Breast epithelium (tissue), 4 donors: ENCODE measurements at places on chromosomes 2 and 18. TPM values are rescaled to one million over a fixed set of nuclear protein-coding genes. Genes with fewer than 3 reads are reported as not detected.

- no peak for DNase-seq
Observed at GRCh38 chr2:84969511-84970209, 1.3 kb upstream of the KCMF1 start.

DNA sequence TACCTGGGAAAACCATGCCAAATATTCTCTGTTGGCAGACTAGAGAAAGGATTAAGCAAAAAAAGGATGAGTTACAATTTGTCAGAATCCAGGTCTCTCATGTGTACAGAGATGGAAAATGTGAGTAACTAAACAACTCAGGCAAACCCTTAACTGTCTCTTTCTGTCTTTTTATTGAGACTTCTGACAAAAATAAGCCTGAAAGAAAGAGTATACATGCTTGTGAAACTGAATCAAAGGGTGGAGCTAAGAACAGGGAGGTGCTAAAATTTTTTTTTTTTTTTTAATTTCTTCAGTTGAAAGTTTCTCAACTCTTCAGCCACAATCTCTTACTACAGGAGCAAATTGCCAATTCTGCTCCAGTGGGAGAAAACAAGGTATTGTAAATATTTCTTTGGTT lies at the start of gene SERPINB10:
TSS of gene SERPINB10 (plus strand) at position 295 of the 400 bp plus-strand sequence. CDS start 7,553 bp downstream, outside the sequence.
- DNase-seq: no peak

GRCh38 chr18:13973061-13973575 lies 57.8 kb upstream of the MC2R start:
- DNase-seq: no peak

- DNase-seq: no peak
Observed at GRCh38 chr2:7992612-7993602, 688.9 kb upstream of the ID2 start.

DNA sequence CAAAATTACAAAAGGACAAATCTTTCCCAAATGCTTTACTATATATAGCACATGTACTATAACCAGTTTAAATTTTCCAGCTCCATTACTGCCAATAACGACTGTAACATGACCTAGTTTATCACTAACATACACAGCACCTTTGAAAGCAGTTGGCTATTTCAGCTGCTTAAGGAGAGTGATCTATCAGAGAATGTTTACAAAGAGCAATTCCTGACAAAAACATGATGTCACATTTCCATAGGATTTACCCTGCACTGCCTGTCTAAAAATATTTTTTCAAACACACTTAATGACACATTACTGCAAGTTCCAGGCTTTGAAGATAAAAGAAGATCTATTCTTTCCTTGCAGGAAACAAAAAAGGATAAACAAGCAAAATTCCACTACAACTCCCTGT lies 40.6 kb downstream of the ZNF516 start:
- DNase-seq: no peak

DNA sequence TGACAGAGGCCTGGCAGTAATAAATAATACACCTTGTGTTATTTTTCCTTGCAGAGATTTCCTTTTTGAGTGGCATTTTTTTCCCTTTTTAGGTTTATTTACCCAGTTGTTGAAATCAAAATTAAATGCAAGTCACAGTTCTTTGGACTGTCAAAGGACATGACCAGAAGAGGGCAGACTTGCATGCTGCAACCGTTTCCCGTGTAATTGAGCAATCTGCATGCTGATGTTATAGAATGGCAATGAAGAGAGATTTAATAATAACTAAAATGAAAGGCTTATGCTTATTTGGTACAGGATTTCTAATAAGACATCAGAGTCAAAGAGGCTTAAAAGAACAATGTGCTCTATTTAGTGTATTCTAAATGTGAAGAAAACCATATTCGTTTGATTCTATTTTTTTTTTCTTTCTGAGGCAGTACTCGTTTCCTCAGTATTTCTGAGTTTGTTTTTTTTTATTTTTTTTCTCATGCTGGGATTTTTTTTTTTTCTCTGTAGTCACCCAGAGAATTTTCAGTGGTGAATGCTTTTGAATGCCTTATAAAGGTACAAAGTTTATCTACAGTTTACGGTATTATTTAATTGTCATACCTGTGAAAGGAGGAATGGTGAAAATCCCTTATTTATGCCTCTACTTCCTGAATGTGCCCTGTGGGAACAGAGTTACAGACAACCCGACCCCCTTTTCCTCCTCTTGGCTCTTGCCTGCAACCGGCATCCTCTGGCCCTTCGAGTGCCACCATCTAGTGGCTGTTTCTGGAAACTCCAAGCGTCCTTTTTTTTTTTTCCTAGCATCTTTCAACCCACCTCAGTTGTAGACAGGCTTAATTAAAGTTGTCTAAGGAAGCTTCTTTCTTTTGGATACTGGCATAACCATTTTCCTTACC lies 368.5 kb downstream of the LRRTM1 start:
- DNase-seq: no peak

GRCh38 chr2:163626639-163627109 lies 109.1 kb downstream of the FIGN start:
- no peak for DNase-seq

C2orf74 gene
- total RNA-seq: 19.8 TPM

DNA sequence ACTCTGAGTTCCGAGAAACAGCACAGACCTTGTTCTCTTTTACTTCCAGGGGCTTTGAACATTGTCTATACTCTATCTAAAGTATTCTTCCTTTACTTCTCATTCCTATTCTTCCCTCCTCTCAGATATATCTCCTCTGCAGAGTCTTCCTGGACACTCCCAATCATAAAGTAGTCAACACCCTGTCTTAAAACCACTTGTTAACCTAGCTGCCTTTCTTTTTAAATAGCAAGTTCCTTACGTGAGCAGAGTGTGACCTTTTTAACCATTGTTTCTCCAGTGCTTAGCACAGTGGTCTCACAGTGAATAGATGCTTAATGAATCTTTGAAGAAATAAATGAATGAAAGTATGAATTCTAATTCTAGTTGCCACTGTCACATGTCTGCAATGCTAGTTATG lies 47.4 kb downstream of the PTRHD1 start:
- no peak for DNase-seq

GRCh38 chr18:49411928-49412327 lies 48.5 kb downstream of the DYM start:
- no peak for DNase-seq

LPIN2 gene
- 21.8 TPM for total RNA-seq

DNA sequence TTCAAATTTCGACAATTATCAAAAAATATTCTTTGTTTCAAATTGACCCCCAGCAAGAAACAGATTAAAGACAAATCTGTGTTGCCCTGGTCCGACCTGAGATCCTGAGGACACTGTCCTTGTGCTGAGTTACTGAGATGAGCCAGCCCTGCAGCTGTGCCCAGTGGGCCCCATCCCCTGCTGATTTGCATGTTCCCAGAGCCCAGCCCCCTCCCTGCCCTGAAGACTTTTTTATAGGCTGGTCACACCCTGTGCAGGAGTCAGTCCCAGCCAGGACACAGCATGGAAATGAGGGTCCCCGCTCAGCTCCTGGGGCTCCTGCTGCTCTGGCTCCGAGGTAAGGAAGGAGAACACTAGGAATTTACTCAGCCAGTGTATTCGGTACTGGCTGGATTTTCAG lies 31.4 kb upstream of the ZNG1B start:
- no peak for DNase-seq

CAPN14 gene
- total RNA-seq: 0.44 TPM

DCC gene
- 1.6 TPM for total RNA-seq

DNA sequence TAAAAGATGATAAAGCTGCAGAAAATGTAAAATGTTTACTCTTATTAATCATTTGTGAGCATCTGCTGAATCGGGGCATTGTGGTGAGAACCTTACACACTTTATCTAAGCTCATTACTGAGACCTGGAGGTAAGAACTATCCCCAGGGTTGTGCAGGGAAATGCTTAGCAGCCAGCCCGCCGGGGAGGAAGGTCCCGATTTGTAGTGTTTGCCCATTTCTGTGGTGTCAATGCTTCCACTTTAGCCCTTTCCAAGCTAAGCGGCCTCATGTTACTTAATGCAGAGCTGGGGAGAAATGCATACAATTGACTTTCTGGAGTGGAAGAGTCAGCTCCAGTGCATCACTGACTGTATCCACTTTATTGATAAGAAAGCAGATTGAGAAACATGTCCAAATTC lies 20.8 kb upstream of the KCNK3 start:
- peak; percentile 3 for DNase-seq

CSRNP3 gene
- 10.0 TPM for total RNA-seq

GRCh38 chr2:153354377-153354776 lies 124.2 kb downstream of the RPRM start:
- no peak for DNase-seq

RABL2A gene
- 10.1 TPM for total RNA-seq

ADGRF3 gene
- total RNA-seq: under 0.01 TPM

- DNase-seq: no peak
Observed at GRCh38 chr2:105834931-105835330, 90.2 kb downstream of the NCK2 start.

GRCh38 chr2:162490052-162490717 lies 146.3 kb downstream of the GCA start:
- no peak for DNase-seq
